Mammary epithelial cell (primary cell): ENCODE measurements at places on chromosomes 3 and 15. TPM values are rescaled to one million over a fixed set of nuclear protein-coding genes. Genes with fewer than 3 reads are reported as not detected.

The EPHA6 gene
- not detected for polyA plus RNA-seq

The C3orf85 gene
- not detected for polyA plus RNA-seq

- DNase-seq = no peak
These were observed 347.1 kb upstream of the NR2E3 start for GRCh38 chr15:71463156-71463665.

The SPINT1 gene
- 204 TPM for polyA plus RNA-seq

The HIGD2B gene
- polyA plus RNA-seq = not detected

DNA sequence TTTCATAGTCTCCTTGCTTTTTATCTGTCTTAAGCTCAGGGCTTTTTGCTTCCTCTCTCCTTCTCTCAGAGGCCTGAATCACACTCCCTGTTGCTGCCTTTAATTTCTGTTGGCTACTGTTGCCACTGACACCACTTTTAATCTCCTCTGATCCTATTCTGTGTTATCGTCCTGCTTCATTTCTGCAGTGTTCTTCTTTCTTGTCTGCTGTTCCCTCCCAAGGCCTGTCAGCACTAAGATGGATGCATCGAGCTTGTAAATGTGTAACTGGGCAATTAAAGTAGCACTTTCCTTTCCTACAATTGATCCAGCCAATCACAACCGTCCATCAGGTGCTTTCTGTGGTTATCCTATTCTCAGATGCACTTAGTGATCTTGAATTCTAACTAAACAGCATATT, 71.3 kb upstream of the VEPH1 start:
- DNase-seq = no peak

DNA sequence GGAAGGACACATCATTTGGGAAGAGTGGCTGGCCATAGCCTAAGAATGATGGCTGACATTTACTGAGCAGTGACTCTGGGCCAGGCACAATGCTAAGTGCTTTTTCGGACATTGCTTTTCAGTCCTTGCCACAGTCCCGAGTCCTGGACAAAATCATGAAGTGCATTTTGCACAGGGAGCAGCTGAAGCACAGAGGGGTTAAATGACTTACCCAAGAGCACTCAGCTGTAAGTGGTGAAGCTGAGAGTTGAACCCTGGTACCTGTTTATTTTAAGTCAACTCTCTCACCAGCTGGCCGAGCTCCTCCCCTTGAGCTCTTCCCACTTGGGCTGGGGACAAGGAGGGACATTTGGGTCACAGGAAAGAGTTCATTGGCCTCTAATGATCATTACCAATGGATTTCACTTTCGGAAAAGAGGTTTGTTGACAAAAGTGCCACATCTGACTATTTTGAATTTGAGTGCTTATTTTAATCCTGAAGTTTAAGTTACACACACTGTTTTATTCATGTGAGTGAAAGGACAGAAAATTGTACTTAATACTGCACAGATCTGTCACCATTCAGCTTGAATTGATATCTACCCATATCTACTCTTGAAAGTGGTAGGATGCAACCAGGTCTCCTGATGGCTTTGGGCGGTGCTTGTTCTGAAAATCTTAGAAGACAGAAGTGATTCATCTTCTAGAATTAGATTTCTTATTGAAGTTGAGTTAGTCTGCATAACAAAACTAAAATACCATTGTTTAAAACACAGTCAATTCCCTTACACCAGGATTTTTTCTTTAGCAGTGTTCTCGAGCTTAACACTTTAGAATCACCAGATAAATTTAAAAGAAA, 368.7 kb upstream of the PROK2 start:
- DNase-seq = no peak
